ENCODE measurements at places on chromosomes 11 and 22.
A peak's percentile ranks its signal among the peaks of the same experiment; 100 is the strongest.

- no peak overlapping the region for H3K4me3 ChIP-seq
- DNase-seq: no peak
- no peak overlapping the region for H3K27ac ChIP-seq
Observed at GRCh38 chr11:48111891-48112290, 104.7 kb upstream of the OR4B1 start.

GRCh38 chr11:110891411-110891810, 179.2 kb upstream of the ARHGAP20 start:
- no peak overlapping the region for H3K27ac ChIP-seq
- H3K27me3 ChIP-seq: no peaks in the 10 kb centered on the region
- H3K4me3 ChIP-seq: no peak overlapping the region
- no peak for DNase-seq

DNA sequence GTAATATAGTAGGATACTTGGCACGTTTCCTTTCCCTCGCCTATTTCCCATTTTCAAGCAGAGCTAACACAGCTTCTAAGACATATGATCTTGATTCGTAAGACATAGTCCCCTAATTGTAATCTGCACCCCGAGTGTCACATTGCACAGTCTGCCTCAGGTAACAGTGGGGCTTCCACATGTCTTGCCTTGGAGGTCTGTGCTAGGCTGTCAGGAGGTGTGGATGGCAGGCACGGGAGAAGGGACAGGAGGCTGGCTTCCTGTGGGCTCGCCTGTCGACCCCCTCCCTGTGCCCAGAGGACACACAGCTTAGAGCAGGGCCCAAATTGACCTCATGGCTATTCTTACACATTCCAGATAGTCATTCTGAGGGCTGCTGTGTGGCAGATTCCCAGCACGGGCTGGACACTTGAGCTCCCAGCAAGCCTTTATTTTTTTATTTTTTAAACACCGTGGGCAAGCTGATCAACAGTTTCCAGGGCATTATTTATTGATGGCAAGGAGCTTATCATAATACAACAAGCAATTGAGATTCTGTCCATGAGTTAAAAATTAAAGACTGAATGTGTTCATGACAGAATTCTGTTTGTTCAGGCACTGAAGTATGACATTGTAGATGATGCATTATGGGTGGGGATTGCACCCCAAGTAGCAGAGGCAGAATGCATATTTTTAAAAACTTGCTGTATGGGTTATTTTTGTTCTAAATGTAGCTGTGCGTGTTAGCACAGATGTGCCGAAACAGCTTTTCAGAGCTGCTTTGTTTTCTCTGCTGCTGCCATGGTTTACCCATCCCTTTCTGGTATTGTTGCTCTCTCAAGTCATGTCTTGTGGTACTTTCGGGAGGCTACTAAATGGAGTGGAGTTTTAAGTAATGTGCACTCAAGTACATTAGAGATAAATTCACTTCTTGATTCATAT, 113.0 kb downstream of the ATXN10 start:
- peaks cover 7% of the 10 kb centered on the region for H3K4me1 ChIP-seq
- DNase-seq: no peak

- H3K4me1 ChIP-seq: peaks cover 18% of the 10 kb centered on the region
- no peaks in the 10 kb centered on the region for H3K36me3 ChIP-seq
- DNase-seq: no peak
- no peak overlapping the region for H3K4me3 ChIP-seq
- H3K27me3 ChIP-seq: no peaks in the 10 kb centered on the region
- H3K27ac ChIP-seq: no peak overlapping the region
Observed at GRCh38 chr11:16792426-16792825, 54.0 kb downstream of the C11orf58 start.

DNA sequence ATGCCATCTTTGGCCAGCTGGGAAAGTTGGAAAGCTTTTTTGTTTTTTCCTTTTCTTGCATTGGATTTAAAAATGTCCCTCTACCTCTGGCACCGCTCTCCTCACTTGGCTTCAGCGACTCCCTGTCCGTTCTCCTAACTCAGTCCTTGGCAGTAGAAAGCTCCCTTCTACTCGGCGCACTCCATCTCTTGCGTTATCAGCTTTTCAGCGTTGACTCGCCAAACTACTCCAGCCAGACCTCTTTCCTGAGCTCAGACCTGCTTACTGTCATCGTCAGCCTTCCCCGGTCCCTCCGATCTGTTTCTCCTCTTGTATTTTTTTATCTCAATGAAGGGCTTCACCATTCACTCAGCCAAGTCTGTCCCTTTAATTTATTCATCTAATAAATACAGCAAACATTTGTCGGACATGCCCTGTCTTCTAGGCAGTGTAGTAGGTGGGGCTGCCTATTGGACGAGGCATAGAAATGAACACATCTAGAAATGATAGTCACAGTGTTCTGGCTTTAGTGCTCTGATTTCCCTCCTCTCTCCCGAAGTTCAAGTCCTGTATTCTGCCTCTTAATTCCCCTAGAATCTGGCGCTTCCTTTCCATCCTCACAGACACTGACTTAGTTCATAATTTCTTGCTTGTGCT, 839 bp downstream of the CEP164 start:
- H3K4me3 ChIP-seq: no peak overlapping the region
- no peaks in the 10 kb centered on the region for H3K27me3 ChIP-seq
- peaks cover 7% of the 10 kb centered on the region for H3K4me1 ChIP-seq
- no peaks in the 10 kb centered on the region for H3K36me3 ChIP-seq
- DNase-seq: no peak
- no peak overlapping the region for H3K27ac ChIP-seq

DNA sequence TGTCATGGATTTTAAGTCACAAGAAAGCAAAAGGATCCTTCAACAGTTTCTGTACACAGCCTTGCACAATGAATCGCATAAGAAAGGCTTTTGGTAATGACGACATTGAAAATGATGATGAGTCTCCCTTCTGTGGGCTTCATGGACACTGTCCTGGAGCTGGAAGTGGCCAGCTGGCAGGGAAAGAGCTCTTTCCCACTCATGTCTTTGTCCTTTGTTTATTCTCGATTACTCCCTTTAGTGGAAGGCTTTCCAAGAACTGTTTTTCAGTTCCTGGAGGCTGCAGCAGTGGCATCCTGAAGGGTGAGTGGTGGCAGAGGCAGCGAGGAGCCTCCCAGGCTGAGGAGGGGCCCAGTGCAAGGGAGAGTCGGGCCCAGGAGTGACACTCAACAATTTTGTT, 505.2 kb downstream of the NTM start:
- peaks cover 4% of the 10 kb centered on the region for H3K27me3 ChIP-seq
- no peak overlapping the region for H3K4me3 ChIP-seq
- H3K36me3 ChIP-seq: no peaks in the 10 kb centered on the region
- H3K27ac ChIP-seq: no peak overlapping the region
- DNase-seq: no peak

DNA sequence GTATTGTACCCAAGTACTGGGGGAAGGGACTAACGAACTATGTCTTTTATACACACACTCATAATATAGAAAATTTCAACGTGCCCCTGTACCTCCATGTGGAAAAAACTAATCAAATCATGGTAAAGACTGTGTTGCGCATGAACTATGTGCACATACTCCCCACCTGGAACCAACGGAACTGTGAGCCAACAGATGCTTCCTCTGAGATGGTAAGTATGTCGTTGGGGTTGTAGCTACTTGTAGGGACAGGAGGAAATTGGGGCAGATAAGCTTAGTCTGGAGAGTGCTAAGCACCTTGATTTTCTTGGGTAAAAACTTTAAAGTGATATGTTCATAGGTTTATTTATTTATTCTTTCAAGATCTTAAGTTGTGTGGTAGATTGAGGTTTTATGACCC, 40.1 kb downstream of the GLYAT start:
- no peaks in the 10 kb centered on the region for H3K27me3 ChIP-seq
- H3K4me3 ChIP-seq: no peak overlapping the region
- H3K36me3 ChIP-seq: no peaks in the 10 kb centered on the region
- H3K27ac ChIP-seq: no peak overlapping the region
- no peak for DNase-seq

- peak within 1 kb of the TSS; percentile 91 for H3K4me3 ChIP-seq
- peak within 1 kb of the TSS; percentile 74 for H3K27ac ChIP-seq
- H3K36me3 ChIP-seq: peaks cover 2% of the 10 kb centered on the region
Observed at GRCh38 chr22:20494978-20495860, at the start of gene KLHL22. KLHL22 (minus strand) TSS chr22:20495795; CDS start chr22:20489211, 6,584 bp downstream.

DNA sequence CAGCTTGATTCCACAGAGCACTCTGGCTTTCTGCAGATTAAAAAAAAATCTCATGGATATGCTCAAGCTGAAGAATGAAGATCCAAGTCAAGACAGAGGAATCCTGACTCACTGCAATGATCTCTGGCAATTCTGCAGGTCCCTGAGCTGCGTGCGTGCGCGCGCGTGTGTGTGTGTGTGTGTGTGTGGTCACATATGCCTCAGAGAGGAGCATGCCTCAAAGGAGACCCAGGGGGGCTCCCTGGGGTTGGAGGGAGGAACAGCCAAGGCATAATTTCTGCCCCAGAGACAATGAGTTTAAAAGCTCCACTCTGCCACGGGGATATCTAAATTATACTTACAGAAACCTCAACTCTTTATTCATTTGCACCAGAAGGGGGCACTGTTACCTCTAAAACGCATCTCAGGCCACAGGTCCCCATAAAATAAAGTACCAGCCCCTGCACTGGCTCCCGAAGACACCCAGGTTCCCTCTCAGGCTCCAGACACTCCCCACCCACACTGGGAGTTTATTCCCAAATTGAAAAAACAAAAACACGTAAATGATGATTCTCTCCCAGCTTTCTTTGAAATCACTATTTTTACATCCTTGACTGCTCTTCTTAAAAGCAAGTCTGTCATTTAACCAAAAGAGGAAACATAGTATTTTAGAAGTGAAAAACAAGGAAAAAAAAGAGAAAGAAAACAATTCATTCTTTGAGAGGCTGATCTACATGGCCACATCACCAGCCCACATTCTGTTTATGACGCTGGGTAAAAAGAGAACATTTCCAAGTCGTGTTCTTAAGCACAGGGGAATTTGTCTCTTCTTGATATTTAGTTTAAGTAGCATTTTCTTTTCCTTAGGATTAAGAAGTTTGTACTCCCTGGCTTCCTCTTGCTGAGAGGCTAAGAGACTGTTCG, 401.0 kb downstream of the LARGE1 start:
- H3K27ac ChIP-seq: no peak overlapping the region
- H3K36me3 ChIP-seq: no peaks in the 10 kb centered on the region
- no peaks in the 10 kb centered on the region for H3K4me1 ChIP-seq
- H3K27me3 ChIP-seq: peaks cover 6% of the 10 kb centered on the region
